Substantia nigra (tissue), 51 donors: ENCODE measurements at places on chromosomes 1 and 21.
A peak's percentile ranks its signal among the peaks of the same experiment; 100 is the strongest.

- no peak for DNase-seq
These were observed 110.9 kb upstream of the C21orf91 start for GRCh38 chr21:17930093-17930492.

DNA sequence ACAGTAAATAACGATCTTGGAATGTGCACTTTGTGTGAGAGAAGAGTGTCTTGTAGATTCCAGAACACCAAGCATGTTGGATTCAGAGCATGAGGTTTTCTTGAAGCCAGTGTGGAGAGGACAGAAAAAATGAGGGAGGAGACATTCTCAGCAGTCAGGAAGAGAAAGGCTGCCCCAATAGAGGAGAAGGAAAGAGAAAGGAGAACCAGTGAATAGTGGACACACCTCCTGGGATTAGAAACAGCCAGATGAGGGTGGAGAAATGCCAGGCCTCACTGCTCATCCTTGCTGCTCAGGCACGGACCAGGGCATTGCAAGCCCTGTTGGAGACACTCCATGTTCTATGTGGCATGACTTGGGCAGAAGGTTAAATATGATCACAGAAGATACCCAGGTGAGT, 69.0 kb upstream of the KAZN start:
- no peak for DNase-seq

GRCh38 chr1:109806733-109807400, 43.1 kb upstream of the EPS8L3 start:
- DNase-seq, result no peak

DNA sequence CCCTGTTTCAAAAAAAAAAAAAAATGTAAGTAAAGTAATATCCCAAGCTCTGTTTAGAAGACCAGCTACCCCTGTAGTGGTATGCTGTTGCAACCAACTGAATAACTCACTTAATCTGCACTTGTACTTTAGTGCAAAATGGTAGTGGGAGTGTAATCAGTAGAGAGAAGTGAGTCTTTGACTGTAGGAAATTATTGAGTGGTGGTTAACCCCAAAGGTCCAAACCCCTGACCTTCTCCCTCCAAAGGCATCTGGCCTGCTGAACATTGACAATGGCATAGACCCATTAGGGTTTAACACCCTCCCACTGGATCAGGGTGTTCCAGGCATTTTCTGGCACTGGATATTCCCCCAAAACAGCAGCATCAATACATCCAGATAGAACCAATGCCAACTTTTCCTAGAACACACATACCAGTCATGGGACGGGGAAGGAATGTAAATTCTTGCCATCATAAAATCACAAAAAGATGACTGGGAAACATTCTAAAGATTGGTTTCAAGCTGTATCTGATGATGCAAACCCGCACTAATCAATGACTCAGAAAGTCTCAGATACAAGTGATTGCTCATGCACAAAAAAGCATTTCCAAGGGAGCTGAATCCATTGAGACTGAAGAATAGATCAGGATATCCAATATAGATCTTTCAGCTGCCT, 110.3 kb downstream of the MRPL39 start:
- DNase-seq, result no peak

DNA sequence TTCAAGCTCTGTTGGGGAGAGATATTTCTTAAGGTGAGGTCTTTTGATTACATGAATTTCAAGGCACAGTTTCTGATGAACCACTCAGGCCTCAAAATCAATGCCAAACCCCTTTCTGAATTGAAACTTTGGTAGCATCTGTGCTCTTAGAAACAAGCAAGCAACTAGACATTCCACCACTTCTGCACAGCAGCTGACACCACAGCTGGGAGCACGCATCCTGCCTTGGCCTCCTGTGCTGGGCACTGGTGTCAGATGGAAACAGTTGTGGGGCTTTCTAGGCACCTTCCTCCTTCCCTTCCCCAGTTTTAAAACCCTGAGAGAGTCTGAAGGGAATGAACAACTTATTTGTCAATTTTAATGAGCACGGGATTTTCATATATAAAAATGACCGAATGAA, 360.2 kb downstream of the ADGRL2 start:
- no peak for DNase-seq

DNA sequence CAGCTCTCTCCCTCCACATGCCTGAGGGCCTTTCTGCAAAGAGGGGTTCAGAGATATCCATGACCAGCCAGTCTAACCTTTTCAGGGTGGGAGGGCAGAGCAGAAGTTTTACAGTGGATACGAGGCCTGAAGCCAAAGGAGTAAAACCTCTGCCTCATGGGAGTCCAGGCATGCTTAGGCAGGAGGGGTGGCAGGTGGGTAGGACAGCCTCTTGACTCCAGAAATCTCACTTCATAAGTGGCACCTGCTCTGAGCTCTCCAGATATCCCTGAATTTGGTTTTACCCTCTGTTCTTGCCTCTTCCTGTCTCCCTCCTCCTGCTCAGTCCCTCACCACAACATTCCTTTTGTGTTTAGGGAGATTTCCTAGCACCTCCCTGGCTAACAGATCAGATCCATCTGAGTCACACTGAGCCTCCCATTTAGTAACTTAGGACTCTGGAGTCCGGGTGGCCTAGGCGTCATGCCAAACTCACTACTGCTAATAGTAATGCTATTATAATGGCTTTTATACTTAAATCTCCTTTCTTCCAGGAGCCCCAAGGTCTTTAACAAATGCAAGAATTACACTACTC, 201.0 kb downstream of the HS2ST1 start:
- peak; percentile 6 for DNase-seq

DNA sequence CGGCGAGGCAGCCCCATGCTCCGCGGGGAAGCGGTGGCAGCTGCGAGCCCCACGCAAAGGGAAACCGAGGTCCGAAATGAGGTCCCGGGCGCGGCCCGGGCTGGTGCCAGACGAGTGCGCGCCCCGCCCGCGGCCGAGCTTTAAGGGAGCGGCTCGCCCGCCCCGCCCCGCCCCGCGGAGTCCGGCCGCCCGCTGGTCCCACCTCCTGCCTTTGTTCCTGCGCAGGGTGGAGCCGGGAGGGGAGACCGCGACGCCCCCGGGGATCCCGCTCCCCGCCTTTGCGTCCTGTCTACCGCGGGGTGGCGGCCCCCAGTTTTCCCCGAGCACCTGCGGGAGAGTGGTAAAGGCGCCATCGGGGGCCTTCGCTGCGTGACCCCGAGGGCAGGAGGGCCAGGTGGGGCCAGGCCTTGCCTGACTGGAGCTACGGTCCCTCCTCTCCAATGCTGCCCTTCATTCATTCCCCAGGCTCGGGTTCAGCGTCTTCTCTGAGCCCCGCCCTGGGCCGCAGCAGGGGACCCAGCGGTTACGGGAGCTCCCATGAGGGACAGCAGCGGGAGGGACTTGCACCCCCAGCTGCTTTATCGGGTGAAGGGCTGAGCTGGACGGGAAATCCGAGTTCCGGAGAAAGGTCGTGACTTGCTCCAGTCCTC, at the start of gene HES2:
Gene HES2, minus strand, starts transcription at position 116 of the 650 bp plus-strand sequence. Its CDS starts 99 bp downstream, at position 17.
- DNase-seq, result no peak

- DNase-seq, result no peak
These were observed 26.2 kb upstream of the LBR start for GRCh38 chr1:225453797-225454648.

GRCh38 chr1:95094923-95095322, 22.2 kb upstream of the ALG14 start:
- DNase-seq, result no peak

DNA sequence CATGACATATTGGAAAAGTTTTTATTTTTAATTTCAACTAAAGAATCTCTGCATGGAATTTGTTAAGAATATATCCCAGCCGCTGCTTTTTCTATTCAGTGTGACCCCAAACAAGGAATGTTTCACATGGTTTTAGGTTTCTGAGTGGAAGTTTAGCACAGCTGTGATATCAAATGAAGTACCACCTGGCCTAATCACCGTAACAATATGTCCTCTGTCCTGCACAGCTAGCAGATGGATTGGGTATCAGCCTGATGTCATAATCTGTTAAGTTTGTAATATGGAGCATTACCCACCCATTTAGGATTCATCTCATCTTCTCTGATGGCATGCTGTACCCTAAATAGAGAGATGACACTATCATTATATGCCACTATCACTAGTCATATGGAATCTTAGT, 963.7 kb upstream of the ADGRL2 start:
- no peak for DNase-seq

- no peak for DNase-seq
These were observed 375.9 kb downstream of the DSCAM start for GRCh38 chr21:40471103-40471502.

GRCh38 chr21:35819134-35819533, 241.2 kb downstream of the SETD4 start:
- no peak for DNase-seq

- DNase-seq, result no peak
These were observed 144.2 kb downstream of the PTPRU start for GRCh38 chr1:29380532-29380931.

GRCh38 chr1:64574301-64574700, 104.4 kb downstream of the CACHD1 start:
- DNase-seq, result no peak

DNA sequence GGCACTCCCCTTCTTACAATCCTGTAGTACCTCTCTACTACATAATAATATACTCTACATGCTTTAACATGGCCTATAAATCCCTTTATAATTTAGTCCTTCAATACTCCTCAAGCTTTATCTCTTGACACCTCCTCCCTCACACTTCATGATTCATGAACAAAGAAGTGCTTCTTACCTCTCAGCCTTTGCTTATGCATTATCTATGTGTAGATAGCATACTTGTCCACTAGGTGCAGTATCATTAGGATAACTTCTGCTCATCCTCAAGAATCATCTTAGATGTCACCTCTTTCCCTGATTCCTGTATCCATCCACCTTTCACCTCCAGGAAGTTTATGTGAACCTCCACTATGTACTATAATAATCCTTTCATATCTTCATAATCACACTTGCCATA, 74.4 kb downstream of the COL24A1 start:
- no peak for DNase-seq

GRCh38 chr1:241642593-241642944, 2.4 kb upstream of the CHML start:
- no peak for DNase-seq

- no peak for DNase-seq
These were observed 63.6 kb upstream of the GALNT2 start for GRCh38 chr1:230003409-230003808.

- DNase-seq, result no peak
These were observed 35.8 kb upstream of the HIVEP3 start for GRCh38 chr1:41954533-41954944.

DNA sequence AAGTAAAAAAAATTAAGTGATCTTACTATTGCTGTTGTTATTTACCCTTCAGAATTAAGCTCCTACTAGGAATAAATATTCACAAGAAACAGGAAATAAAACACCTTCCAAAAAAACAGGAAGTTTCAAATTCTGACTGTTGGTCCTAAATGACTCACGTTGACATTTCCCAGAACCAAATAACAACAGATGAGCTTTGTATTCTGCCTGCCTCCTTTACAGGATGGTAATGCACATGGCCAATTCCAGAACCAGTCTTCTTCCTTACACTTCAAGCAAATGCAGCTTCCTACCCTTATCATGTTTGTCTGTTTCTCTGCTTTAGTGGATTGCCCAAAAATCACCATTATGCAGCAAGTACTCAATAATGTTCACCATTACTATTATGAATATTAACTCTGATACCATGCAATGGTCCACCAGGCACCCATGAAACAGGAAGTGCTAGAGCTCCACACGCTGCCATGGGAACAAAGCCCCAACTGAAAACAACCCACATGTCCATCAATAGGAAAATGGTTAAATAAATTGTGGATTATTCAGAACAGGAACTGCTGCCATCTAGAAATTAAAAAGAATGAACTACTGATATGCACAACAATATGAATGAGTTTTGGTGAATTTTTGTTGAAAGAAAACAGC, 8.9 kb downstream of the CASP9 start:
- DNase-seq, result no peak

GRCh38 chr21:27333096-27333495, 366.2 kb upstream of the ADAMTS5 start:
- no peak for DNase-seq

- DNase-seq, result no peak
These were observed 2.9 kb downstream of the KRTAP10-2 start for GRCh38 chr21:44548381-44548780.

GRCh38 chr1:67441183-67441582, 11.0 kb upstream of the SERBP1 start:
- no peak for DNase-seq

DNA sequence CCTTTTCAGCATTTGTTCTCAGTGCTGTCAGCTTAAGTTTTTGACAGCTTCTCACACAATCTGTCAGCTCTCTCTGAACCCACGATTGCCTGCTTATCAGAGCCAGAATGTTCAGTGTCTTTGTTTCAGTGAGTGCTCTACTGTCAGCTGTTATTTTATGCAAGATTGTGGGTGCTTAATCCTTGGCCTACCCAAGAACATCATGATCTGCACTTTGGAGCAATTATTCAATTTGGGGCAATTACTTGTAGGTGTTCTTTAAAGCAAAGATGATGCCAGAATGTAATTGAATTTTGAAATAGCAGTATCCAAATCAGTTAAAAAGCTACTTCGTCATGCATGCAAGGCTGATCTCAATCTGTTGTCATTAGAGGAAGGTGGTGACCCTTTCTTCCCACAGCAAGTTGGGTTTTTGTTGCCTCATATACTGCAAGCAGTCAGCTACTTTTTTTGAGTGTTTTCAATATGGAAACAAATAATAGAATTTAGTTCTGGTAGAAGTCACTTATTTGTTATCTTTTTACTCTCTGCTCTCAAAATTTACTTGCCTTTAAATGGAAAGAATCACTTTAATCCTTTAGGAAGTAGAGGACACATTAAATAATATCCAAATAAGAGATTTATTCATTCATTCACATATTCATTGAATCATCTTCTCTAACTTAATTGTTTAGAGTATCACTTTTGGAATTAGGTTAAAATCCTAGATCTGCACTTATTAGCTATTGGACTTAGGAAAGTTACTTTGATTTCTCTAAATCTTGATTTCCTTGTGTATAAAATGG, 253.5 kb upstream of the CACYBP start:
- no peak for DNase-seq

DNA sequence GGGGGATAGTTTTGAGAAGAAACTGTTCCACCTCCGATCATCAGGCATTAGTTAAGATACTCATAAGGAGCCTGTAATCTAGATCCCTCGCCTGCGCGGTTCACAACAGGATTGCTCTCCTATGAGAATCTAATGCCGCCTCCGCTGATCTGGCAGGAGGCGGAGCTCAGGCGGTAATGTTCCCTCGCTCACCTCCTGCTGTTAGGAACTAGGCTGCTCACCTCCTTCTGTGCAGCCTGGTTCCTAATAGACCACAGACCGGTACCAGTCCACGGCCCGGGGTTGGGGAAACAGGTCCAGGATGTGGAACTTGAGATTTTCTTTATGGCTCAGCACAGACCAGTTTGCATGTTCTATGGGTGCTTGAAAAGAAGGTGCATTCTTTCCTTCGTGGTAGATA, 27.2 kb upstream of the FAM3B start:
- no peak for DNase-seq

DNA sequence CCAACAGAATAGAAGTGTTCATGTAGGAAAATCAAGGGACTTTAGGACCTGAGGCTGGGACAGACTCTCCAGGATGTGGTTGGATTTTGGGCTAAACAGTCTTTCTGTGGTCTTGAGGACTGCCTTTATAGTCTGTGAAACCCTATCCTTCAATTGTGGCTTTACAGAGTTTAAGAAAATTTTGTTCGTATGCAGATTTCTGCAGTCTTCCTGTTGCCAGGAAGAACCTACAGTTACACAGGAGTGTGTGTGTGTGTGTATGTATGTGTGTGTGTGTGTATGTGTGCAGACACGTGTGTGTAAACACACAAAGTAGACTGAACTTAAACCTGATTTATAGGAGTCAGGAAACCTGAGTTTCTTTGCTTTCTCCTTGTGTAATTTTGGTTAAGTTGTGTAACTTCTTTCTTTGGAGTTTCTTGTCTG, 22.8 kb downstream of the NEK7 start:
- DNase-seq, result no peak

- DNase-seq, result no peak
These were observed 699.2 kb upstream of the ZP4 start for GRCh38 chr1:238589843-238590435.
